ENCODE measurements at places on chromosomes 5 and 9. TPM values are rescaled to one million over a fixed set of nuclear protein-coding genes. Genes with fewer than 3 reads are reported as not detected.

GRCh38 chr5:89308606-89309040 is 425.6 kb upstream of the MEF2C start:
- no peak for DNase-seq

The CORO2A gene
- total RNA-seq, result 0.49 TPM

The INSL4 gene
- total RNA-seq, result not detected

- DNase-seq, result no peak
Measured at GRCh38 chr5:84564321-84565075, 179.8 kb upstream of the EDIL3 start.

The EMB gene
- not detected for total RNA-seq

The MAST4 gene
- 36.3 TPM for total RNA-seq

DNA sequence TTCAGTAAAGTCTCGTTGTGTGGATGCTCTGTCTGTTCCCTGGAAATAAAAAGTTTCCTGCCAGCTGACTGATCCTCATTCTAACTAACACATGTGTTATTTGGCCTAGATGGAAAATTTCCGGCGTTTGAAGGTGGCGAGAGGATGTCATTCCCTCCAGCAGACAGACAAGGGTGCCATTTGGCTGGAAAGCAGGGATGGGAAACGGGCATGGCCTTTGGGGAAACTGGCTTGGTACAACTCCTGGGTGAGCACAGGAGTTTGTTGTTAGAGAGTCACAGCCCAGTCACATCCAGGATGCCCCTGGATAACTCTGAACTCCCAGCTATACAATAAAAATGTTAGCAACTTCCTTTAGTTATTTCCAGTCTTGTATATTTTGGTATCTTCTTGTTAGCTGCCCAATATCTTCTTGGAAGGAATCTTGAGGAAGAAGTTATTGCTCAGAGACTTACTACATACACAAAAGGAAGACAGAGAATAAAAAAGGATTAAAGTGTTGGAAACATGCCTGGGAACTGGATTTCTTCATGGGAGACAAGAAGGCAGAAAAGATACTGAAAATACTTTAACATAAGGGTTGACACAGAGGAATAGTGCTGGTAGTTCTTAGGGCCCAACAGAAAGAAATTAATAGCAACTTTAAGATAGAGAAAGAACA is 41.9 kb downstream of the TEK start:
- no peak for DNase-seq

- no peak for DNase-seq
Measured at GRCh38 chr9:37449862-37450632, 15.2 kb downstream of the ZBTB5 start.

The SV2C gene
- total RNA-seq, result not detected

DNA sequence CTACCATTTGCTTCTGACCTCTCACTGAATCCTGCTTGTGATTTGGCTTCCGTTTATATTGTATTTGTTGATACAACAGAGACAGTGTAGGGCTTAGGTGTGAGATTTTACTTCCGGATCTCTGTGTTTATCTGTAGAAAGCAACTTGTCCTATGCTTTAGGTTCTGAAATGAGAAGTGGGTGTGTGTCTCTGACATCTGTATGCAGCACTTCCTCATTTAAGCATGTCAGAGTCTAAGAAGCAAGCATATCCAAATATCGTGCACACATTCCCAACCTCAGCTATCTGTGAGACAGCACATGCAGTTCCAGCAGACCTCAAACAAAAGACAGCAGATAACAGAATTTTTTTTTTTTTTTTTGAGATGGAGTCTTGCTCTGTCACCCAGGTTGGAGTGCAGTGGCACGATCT is 16.3 kb downstream of the KLF9 start:
- DNase-seq, result no peak

DNA sequence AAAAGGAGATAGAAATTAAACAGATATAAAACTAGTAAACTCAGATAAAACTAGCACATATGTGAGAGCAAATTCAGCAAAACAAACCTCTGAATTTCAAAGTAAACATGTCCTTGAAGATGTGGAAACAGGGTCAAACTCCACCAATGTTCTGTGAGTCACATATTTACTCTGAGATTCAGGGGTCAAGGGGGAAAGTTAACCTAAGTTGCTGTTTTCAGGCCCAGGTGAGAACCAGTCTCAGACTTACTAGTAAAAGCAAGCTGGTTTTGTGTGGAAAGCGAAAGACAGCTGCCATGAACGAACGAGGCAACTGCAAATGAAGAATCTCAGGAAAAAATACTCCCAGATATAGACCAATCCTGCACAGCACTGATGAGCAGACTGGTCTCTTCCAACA is 29.0 kb downstream of the PSMB7 start:
- no peak for DNase-seq

All from pulmonary artery endothelial cell (primary cell).